ENCODE measurements at places on chromosomes 1 and 21.

DNA sequence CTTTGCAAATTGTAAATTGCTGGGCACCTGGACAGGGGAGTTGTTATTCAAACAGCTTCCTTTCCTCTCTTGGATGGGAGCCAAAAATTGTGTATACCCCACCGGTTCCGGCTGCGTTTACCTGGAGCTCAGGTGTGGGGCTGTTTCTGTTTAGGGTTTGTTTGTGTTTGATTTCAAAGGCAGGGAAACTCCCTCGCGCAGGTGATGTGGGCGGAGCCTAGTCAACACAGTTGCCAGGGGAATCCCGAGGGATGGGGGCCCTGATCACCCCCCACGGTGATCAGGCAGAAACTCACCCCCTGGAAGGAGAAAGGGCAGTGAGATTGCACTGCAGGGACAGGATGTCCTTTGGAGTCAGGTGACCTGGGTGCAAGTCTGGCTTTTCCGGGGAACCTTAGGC is 28.3 kb downstream of the CDCP2 start:
- DNase-seq = no peak

GRCh38 chr1:187744665-187745064 is 915.9 kb downstream of the PLA2G4A start:
- DNase-seq = no peak

GRCh38 chr1:113963281-113963906 is 15.9 kb upstream of the OLFML3 start:
- DNase-seq = no peak

- peak; percentile 3 for DNase-seq
Observed at GRCh38 chr1:9852410-9853248, 28.9 kb upstream of the CLSTN1 start.

DNA sequence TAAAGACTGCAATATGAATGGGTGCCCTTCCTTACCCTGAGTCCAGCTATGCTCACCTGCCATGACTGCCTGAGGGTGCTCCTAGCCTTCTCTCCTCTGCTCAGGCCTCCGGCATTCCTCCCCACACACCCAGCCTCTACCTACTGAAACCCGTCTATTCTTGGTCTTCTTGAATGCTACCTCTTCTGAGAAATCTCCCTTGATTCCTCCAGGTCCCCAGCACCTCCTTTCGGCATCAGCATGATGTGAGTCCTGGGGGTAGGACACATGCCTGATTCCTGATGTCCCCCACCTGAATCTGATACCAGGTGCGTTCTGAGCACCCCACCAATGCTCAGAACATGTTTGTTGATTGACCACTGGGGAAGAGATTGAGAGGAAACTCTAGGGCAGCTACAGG is 8.6 kb downstream of the LDLRAD1 start:
- DNase-seq = no peak

DNA sequence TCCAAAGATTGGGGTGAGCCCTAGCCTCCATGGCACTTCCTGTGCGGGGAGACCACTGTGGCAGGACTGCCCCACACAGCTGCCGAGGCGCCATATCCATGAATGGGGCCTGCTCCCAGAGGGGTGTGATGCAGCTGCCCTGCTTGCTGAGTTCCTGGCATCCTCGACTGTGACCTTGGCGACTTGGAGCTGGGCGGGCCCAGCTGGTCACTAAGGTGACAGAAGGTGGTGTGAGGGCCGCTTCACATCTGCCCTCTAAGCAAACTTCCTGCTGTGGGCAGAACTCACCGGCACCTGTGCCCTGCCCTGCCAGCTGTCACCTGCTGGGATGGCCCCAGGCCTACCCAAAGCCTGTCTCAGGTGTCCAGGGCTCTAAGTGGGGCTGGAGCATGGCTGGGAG is 9.0 kb downstream of the TMEM61 start:
- no peak for DNase-seq

DNA sequence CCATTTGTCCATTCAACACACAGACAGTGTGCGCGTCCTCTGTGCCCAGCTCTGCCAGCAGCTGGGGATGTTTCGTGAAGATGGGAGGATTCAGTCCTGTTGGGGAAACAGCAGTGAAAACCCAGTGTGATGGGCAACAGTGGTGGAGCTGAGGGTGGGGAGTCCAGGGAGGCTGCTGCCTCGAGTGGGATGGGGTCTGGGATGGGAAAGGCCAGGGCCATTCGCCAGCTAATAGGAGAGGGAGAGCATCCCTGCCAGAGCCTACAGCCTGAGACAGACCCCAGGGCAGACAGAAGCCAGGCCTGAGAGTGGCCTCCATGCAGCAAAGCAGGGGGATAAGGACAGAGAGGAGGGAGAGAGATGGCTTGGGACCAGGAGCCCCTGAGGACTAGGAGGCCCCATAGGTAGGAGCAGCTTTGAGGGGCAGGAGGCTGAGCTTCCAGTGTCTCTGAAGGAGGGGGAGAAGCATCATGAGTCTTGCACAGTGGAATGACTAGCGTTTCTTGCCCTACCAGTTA is 252.6 kb downstream of the NPHP4 start:
- no peak for DNase-seq

DNA sequence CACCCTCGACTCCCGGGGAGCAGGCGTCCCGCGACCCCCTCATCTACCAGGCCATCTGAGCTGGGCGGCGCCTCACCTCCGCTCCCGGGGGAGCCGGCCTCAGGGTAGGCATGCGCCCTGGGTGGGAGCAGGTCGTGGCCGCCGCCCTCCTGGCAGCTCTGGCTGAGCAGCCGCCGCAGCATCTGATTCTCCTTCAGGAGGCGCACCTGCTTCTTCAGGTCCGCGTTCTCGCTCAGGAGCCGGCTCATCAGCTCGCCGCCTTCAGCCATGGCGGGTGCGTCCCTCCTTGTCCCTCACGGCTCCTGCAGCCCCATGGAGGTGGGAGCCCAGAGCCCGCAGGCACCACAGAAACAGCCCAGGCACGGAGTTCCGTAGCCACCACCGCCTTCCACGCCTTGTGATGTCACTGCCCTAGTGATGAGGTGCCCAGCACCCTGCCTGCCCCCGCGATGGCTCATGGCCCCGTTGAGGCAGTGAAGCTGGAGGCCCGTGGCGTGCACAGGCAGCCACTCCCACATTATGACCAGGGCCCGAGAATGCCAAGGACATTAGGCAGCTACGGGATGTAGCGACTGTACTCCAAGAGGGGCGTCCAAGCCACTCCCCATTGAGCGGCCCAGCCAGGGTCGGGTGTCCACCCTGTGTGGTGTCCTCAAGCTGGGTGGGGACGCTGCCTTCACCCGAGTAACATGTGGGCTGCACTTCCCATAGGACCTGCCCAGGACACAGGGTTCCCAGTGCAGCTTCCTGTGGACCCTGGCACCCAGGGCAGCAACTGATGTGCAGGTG is 1.5 kb downstream of the SPATC1L start:
- DNase-seq = no peak

Data from CD14-positive monocyte (primary cell).